Cortex of kidney (tissue), 1 donor: ENCODE measurements at places on chromosomes 3 and 15.

DNA sequence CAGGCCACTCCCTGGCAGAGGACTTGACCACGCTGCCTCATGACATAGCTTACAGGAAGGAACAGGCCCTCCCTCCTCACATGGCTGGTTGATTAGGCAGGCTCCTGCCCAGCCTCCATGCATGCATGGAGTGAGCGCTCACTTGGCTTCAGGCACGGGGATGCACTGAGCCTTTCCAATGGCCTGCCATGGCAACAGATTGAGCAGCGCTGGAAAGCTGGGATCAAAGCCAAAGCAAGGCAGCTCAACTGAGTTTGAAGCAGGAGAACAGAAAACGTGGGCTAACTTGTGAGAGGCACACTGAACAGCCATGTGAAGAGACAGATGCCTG is 5.9 kb upstream of the GRAMD2A start:
- no peak for DNase-seq

DNA sequence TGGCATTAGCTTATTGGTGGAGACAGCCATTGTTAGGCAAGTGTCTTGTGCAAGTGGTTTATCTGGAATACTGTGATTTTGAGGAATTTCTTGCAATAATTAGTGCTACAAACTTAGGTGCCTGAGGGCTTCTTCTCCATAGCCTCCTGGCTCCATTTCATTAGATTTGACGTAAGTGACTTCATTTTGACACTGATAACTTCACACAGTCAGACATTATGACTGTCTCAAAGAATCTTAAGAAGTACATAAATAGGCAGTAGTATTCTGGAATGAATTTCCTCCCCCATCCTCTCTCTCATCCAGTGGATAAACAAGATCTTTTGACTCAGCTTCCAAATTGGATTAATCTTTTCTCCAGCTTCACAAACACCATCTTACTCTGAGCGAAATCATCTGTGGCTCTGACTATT is 19.0 kb downstream of the ARL14 start:
- DNase-seq = no peak

DNA sequence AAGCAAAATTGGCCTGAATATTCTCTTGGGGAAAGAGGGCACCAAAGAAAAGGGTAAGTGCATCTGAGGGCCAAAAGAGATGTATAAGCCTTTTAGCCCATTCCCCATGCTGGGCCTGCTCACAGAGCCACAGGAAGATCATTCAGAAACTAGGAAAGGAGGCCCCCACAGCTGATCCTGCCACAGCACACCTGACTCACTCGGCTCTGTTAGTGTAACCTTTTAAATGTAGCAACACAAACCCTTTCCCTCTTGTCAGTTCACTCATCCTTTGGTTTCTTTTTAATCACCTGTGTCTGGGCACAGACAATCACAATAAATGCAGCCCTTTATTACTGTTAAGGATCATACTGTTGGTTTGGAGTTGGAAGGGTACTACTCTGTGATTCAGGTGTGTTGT is 69.9 kb downstream of the PDCD6IP start:
- DNase-seq = no peak

DNA sequence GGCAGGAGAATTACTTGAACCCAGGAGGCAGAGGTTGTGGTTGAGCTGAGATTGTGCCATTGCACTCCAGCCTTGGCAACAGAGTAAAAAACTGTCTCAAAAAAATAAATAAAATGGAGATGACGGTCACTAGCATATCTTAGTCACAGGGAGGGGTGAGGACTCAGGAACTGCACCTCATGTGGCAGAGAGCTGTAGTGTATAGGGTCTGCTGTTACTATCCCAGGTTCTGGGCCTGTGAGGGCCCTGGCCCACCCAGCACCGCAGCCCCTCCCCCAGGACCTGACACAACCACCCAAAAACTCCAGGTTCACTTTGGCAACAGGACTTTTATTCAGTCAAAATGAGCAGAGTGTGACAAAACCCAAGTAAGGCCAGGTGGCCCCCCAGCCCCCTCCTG is 22.3 kb downstream of the RNU5B-1 start:
- no peak for DNase-seq

DNA sequence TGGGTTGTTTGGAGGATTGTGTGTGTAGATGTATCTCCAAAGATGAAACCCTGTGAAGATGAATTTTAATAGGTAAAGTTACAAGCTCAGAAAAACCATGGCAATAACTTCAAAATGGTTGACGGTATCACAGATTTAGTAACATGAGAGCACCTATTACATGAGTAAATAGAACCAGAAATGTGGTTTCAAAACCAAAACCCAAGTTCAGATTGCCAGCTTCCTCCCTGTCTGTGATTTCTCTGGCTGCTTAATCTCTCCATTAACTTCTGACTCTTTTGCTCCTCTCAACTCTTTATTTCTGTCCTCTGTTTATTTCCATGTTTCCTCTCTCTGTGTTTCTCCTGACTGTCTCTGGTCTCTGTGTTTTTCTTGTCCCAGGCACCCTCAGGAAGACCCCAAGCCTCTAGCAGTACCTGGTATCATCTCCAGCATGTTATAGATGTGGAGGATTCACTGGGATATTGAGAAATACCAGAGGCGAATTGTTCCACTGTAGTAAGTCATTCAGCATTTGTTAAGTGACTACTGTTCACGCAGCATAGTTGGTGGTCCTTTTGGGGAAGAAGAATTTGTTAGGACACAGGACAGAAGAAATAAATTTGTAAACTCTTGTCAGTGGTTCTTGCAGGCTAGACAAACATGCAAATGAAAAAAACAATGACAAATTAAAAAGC is 138.8 kb downstream of the BBX start:
- no peak for DNase-seq

DNA sequence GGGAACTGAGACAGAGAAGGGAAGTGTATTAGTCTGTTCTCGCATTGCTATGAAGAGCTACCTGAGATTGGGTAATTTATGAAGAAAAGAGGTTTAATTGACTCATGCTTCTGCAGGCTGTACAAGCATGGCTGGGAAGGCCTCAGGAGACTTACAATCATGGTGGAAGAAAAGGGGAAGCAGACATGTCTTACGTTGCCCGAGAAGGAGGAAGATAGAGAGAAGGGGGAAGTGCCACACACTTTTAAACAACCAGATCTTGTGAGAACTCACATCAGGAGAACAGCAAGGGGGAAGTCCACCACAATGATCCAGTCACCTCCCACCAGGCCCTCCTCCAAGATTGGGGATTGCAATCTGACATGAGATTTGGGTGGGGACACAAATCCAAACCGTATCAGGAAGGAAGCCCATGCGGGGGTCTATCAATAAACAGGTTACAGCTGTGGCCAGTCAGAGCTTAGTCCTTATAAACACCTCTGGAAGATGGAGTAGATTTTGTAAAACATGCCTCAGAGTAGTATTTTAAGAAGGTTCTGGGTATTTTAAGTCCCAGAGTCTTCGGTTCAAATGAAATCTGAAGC is 153.9 kb downstream of the GHSR start:
- no peak for DNase-seq

GRCh38 chr15:92910451-92910850 is 10.3 kb downstream of the CHD2 start:
- DNase-seq = no peak

DNA sequence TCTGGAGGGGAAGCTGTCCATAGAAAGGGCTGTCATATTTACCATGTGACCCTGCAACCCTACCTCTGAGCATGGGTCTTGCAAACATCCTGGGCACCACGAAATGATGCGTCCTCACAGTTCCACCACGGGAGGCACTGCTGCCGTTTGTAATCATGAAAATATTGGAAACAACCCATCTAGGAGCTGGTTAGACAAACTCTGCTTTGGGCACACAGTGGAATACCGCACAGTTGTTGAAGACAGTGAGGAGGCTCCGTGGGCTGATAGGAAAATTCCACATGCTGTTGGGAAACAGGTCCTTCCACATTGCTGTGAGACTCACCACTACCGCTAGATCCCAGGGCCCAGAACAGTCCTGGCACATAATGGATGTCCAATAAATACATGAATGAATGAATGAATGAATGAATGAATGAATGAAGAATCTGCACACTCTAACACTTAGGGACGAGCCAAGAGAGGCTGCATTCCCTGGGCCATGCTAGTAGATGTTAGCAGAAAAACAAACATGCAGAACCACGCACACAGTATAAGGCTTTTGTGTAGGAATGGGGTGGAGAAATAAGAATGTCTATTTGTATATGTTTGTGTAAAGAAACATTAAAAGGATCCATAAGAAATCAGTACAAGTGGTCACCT is 40.6 kb downstream of the TPRA1 start:
- no peak for DNase-seq

- no peak for DNase-seq
These were observed 352 bp downstream of the CHRD start for GRCh38 chr3:184380185-184380626.

GRCh38 chr15:89462198-89462912 is 34.0 kb downstream of the RHCG start:
- DNase-seq = no peak

GRCh38 chr3:113158171-113158570 is 53.2 kb upstream of the BOC start:
- DNase-seq = no peak

GRCh38 chr3:126997455-126998038 is 14.6 kb downstream of the PLXNA1 start:
- DNase-seq = no peak

DNA sequence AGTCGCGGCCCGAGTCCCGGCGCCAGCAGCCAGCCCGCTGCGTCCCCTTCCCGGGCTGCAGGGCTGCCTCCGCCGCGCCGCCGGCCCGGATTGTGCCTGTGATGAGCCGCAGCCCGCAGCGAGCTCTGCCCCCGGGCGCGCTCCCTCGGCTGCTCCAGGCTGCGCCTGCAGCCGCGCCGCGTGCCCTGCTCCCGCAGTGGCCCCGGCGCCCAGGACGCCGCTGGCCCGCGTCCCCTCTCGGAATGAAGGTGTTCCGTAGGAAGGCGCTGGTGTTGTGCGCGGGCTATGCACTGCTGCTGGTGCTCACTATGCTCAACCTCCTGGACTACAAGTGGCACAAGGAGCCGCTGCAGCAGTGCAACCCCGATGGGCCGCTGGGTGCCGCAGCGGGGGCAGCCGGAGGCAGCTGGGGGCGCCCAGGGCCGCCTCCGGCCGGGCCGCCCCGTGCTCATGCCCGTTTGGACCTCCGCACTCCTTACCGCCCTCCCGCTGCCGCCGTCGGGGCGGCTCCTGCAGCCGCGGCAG is 1.2 kb downstream of the CHST2 start:
- no peak for DNase-seq

DNA sequence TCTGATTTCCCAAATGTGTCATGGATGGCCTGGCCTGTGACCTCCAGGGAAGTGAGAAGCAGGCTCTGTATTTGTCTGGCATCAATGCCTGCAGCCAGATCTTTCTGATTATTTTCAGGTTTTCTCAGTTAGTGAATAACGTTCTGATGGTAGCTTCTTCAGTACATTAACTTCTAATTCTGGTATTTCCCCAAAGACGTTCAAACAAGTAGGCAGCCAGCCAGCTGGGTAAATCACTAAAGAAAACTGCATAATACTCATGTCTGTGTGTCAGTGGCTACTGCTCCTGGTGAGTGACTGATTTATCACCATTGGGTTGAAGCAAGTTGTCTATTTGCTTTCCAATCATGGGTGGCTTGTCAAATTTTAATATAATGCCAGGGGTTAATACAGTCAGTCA is 162.6 kb upstream of the PFN2 start:
- no peak for DNase-seq

DNA sequence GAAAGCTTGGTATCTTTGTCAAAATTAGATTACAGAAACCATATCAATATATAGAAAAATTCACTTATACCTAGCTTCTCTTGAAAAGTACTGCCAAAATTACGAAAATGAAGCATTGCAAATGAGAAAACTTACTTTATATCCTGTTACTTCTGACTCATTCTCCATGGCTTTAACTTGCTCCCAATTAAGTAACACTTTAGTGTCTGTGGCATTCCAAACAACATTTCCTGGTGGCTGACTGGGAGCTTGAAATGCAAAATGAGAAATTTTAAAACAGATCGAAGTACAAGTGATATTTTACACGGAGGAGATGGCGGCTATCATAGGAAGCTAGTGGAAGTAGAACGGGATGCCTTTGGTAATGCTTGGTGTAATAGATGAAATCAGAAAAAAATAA is 347.3 kb downstream of the CNTN3 start:
- DNase-seq = no peak

- DNase-seq = no peak
These were observed 3.5 kb downstream of the HEXA start for GRCh38 chr15:72372361-72372760.

GRCh38 chr3:171346582-171347300 is 113.5 kb downstream of the TNIK start:
- no peak for DNase-seq

DNA sequence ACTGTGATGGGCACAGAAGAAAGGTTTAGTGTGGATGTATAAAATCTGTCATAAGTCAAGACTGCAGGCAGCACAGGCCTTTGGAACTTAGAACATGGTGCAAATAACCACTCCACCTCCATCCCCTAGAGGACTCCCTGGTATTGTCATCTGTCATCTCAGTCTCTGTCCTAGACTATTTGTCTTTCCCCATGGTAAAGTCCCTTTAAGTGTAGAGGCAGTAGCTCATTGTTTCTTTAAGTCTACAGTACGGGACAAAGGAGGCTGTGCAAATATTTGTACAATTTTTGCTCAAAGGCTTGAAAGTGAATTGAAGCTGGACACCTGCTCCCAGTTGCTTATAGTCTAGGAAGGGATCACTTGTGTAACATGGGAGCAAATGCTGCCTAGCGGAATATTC is 3.2 kb upstream of the PXYLP1 start:
- no peak for DNase-seq

DNA sequence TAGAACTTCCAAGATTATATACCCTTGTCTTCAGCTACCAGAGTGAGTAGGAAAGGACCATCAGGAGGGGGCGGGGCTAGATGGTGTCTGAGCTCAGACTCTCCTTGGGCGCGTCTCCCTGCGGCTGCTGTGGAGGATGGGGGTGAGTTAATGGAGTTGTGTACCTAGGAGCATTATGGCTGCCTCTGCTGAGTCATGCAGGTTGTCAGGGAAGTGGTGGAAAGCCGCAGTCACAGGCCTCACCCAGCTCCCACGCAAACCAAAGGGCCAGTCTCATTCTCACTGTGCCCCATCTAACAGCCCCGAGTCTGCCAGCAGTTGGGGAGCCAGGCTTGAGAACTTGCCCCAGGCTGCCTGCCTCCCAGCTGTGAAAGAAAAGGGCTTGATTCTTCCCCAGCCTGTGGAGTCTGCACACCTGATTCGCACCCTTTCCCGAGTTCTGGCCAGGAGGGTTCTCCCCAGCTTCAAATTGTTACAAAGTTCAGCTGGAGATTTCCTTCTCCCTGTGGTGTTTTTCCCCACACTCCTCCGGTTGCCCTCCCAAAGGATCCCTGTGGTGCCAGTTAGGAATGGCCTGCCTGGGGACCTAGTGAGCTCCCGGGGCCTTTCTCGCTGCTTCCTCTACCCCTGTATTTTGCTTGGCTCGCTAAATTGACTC is 143.3 kb downstream of the HCN4 start:
- no peak for DNase-seq

- no peak for DNase-seq
These were observed 605.5 kb upstream of the KCNMB2 start for GRCh38 chr3:177930771-177931170.

GRCh38 chr3:117141812-117142211 is 432.2 kb downstream of the TUSC7 start:
- DNase-seq = no peak
